Activated T-helper 1 cell treated with anti-CD3 and anti-CD28 coated beads, Interleukin-12 subunit alpha, Interleukin-12 subunit beta, Interleukin-2, Interleukin-4 antibody, amounts not matched to agents 30 ng/mL and 10 ng/mL and 1 ng/mL, durations not matched to agents 14 hours and 24 hours and 36 hours (primary cell): ENCODE measurements at places on chromosomes 6 and 20. TPM values are rescaled to one million over a fixed set of nuclear protein-coding genes. Genes with fewer than 3 reads are reported as not detected.

Gene VAPB
- 39.7 and 40.9 TPM in 2 replicates for total RNA-seq

DNA sequence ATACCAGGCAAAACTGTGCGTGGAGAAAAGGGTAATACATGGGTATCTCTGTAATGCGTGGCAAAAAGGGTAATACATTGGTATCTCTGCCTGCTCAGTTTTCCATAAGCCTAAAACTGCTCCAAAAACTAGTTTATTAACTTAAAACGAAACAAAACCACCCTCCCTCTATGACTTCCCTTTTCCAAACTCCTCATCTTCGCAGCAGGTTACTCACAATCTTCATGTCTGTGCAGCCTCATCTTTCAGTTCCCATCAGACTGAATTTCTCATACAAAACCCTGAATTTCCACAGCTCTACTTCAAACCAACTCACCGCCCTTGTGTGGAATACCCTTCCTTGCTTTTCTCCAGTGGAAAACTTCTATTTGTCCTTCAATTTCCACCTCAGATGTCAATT is 199.4 kb downstream of the PHACTR1 start:
- H3K36me3 ChIP-seq = no peaks in the 10 kb centered on the region
- H3K27me3 ChIP-seq = peaks cover 5% of the 10 kb centered on the region
- H3K4me1 ChIP-seq = no peaks in the 10 kb centered on the region
- no peak for DNase-seq
- no peak overlapping the region for H3K27ac ChIP-seq
- H3K4me3 ChIP-seq = no peak overlapping the region

Gene CLPSL2
- total RNA-seq = not detected in 2 replicates

DNA sequence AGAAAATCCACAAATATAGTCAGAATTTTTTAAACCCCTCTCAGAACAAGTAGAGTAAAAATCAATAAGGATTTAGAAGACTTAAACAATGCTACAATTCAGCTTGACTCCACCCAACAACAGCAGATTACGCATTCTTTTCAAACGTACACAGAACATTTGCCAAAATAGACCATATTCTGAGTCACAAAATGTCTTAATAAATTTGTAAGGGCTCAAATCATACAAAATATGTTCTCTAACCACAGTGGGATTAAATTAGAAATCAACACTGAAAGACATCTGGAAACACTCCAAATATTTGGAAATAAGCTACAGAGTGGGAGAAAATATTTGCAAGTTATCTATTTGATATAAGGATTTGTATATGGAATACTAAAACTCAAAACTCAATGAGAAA is 164.2 kb upstream of the AKAP12 start:
- no peak overlapping the region for H3K4me3 ChIP-seq
- H3K36me3 ChIP-seq = peaks cover 21% of the 10 kb centered on the region
- no peaks in the 10 kb centered on the region for H3K27me3 ChIP-seq
- no peak for DNase-seq
- H3K4me1 ChIP-seq = no peaks in the 10 kb centered on the region

Gene FAM217A
- total RNA-seq = not detected in 2 replicates

Gene SLC22A23
- total RNA-seq = 0.05 and 0.39 TPM in 2 replicates

DNA sequence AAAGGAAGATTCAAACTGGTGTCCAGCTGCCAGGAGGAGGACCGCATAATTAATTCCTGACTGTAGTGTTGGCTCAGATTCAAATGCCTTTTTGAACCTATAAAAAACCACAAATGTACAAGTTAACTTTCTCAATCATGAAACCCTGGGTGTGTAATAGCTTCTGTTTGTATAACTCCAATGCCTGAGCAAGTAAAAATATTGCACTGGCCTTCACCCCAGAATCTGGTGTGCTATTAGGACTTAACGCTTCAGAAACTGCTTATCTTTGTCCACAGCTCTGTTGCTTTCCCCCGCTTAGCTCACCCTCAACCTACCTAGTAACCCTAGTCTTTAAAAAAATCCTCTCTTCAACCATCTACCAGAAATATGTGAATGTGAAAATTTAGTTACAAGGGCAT is 119.1 kb upstream of the MAP7 start:
- H3K4me1 ChIP-seq = peaks cover 7% of the 10 kb centered on the region
- H3K27ac ChIP-seq = no peak overlapping the region
- no peak overlapping the region for H3K4me3 ChIP-seq
- H3K36me3 ChIP-seq = peaks cover 24% of the 10 kb centered on the region

DNA sequence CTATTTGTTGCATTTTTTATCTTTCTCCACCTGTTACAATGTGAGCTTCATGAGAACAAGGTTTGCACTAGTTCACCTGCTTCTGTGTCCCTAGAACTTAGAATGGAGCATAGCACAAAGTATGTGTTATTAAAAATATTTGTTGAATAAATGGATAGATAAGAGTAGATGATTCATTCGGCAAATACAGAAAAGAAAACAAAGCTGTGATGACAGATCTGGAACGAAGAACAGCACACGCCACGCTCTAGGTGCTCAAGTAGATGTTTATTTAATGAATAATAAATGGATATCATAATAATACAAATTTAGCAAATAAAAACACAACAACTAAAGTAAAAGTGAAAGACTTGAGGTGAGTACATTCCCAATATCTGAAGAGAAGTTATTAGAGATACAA is 273.1 kb downstream of the HAO1 start:
- H3K27me3 ChIP-seq = no peaks in the 10 kb centered on the region
- no peak overlapping the region for H3K27ac ChIP-seq
- DNase-seq = no peak

- no peak overlapping the region for H3K4me3 ChIP-seq
- no peaks in the 10 kb centered on the region for H3K36me3 ChIP-seq
- DNase-seq = no peak
- no peaks in the 10 kb centered on the region for H3K4me1 ChIP-seq
- H3K27ac ChIP-seq = no peak overlapping the region
- H3K27me3 ChIP-seq = peaks cover 4% of the 10 kb centered on the region
Observed at GRCh38 chr6:150209415-150209814, 66.6 kb downstream of the PPP1R14C start.

GRCh38 chr20:62246872-62247652 is 8.7 kb downstream of the OSBPL2 start:
- H3K4me3 ChIP-seq = no peak overlapping the region
- H3K36me3 ChIP-seq = peaks cover 4% of the 10 kb centered on the region
- H3K27ac ChIP-seq = no peak overlapping the region
- no peak for DNase-seq
- H3K27me3 ChIP-seq = no peaks in the 10 kb centered on the region

Gene C20orf141
- not detected in 2 replicates for total RNA-seq

Gene NOP56
- 863 and 897 TPM in 2 replicates for total RNA-seq

- H3K27ac ChIP-seq = peak overlapping the region; percentile 12
- no peak overlapping the region for H3K4me3 ChIP-seq
- H3K36me3 ChIP-seq = no peaks in the 10 kb centered on the region
Observed at GRCh38 chr6:44162876-44163625, 4.4 kb downstream of the CAPN11 start.

GRCh38 chr6:21905531-21905930 is 312.0 kb downstream of the SOX4 start:
- H3K4me3 ChIP-seq = no peak overlapping the region
- no peaks in the 10 kb centered on the region for H3K4me1 ChIP-seq
- no peaks in the 10 kb centered on the region for H3K36me3 ChIP-seq

Gene F13A1
- not detected in 2 replicates for total RNA-seq

Gene AKIRIN2
- total RNA-seq = 40.1 and 42.0 TPM in 2 replicates

DNA sequence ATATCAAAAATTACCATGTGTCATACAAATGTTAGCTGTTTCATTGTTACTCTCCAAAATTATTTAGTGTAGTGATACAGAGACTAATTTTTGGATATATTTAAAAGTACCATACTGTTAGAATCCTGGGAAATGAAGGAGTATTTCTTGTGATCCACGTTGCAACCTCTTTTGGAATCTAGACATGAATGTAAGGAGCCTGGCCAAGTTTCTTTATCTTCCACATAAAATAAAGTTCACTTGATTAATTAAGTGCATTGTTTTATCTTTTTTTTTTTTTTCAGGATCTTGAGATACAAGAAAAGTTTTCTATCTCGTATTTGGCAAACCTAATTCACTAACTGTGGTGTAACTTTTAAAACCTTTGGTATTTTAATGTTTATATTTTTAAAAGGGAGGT is 270.7 kb downstream of the SOX4 start:
- H3K36me3 ChIP-seq = no peaks in the 10 kb centered on the region

DNA sequence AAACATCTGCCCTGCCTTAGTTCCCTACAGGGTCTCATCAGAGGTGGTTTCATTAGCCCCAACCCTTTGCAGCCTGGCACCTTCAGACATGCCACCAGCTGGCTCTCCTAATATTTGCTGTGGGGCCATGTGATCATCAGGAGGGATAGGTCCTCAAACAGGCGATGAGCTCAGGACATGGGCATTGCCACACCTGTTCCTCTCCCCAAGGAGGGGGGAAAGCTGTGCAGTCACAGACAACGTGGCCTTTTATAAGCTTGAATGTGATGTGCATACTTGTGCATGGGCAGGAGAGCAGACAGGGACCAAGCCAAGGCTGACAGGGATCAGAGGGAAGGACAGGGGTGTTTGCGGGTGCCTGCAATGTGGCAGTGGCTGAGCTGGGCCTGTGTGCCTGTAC is 78.8 kb upstream of the ZNFX1 start:
- no peak for DNase-seq
- H3K27me3 ChIP-seq = peaks cover 18% of the 10 kb centered on the region
- no peaks in the 10 kb centered on the region for H3K36me3 ChIP-seq
- no peaks in the 10 kb centered on the region for H3K4me1 ChIP-seq
- no peak overlapping the region for H3K27ac ChIP-seq

Gene RUNX2
- total RNA-seq = 12.7 TPM in 2 replicates

DNA sequence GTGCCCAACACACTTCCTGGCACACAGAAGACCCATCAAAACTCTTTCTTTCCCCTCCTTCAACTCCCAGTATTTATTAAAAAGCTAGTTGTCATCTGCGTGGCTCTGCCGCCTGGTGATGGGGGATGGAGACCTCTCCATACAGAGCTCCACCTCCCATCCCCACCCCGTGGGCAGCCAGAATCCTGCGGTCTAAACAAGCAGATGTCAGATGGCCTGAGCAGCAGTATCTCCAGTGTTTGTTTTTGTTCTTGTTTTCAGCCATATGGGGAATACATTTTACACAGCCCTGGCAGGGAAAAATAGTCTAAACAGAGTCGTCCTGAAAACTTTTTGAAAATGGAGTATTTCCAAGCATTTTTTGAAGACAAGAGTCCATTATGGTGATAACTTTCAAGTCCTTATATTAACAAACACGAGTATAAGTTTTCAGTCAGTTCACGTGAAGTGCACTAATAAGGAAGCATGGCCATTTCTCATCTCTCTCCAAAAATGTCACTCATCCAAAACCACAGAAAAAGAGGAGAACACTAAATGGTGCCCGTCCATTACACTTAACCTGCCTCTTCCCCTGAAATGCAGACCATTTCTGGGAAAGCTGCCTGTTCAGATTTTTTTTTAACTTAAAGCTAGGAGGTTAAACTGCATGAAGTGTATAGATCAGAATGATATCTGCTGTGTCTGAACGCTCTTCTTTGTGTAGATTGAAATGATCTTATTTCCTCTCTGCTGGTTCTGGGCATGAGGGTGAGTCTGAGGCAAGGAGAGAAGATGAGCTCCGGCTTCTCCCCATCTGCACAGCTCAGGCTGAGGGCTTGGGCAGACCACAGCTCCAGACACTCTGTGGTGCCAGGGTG is 91.0 kb downstream of the TCP11 start:
- no peak overlapping the region for H3K4me3 ChIP-seq
- no peaks in the 10 kb centered on the region for H3K27me3 ChIP-seq
- no peaks in the 10 kb centered on the region for H3K36me3 ChIP-seq
- H3K4me1 ChIP-seq = peaks cover 16% of the 10 kb centered on the region

Gene DUSP15
- total RNA-seq = not detected in 2 replicates

Gene ZNF165
- total RNA-seq = 0.12 and 0.41 TPM in 2 replicates

- H3K36me3 ChIP-seq = peaks cover 2% of the 10 kb centered on the region
- H3K4me3 ChIP-seq = no peak overlapping the region
- DNase-seq = no peak
- peaks cover 3% of the 10 kb centered on the region for H3K27me3 ChIP-seq
- H3K4me1 ChIP-seq = peaks cover 25% of the 10 kb centered on the region
- H3K27ac ChIP-seq = no peak overlapping the region
Observed at GRCh38 chr6:27836141-27836782, 75.9 kb downstream of the OR2B2 start.

DNA sequence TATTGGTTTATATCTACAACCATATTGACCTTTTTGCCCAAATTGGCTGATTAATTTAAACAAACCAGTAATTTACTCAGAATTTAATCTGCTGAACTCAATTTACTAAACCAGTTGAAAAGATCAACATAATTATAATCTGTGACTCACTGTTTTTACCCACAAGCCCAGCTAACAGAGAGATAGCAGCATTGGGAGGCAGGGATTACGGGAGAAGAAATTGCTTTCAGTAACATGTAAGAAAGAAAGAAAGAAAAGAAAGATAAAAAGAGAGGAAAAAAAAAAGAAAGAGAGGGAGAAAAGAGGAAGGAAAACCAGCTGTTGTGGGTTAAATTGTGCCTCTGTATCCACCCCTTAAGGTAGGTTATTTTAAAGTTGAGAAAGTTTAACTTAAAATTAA is 13.3 kb upstream of the RHAG start:
- no peaks in the 10 kb centered on the region for H3K36me3 ChIP-seq
- H3K27ac ChIP-seq = no peak overlapping the region
- H3K27me3 ChIP-seq = no peaks in the 10 kb centered on the region
- DNase-seq = no peak
- H3K4me3 ChIP-seq = no peak overlapping the region

GRCh38 chr6:141667580-141668309 is 465.0 kb upstream of the GJE1 start:
- H3K27ac ChIP-seq = no peak overlapping the region
- no peak for DNase-seq
- no peak overlapping the region for H3K4me3 ChIP-seq
- H3K27me3 ChIP-seq = no peaks in the 10 kb centered on the region

DNA sequence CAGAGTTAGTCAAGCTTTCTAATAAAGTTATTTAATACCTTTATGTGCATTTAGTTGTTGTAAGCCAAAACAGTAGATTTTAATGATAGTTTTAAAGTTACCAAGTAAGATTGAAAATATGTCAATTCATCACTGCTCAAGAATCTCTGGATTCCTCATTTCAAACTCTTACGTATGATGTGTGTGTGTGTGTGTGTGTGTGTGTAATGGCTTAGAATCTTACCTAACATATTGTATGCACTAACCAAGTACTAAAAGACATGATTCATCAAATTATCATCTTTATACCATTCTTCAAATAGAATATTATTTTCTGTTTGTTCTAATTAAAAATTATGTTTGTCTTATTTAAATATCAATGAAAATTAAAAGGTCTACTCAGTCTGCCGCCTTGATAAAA is 41.5 kb upstream of the ZNF337 start:
- H3K27me3 ChIP-seq = no peaks in the 10 kb centered on the region
- DNase-seq = no peak
- H3K4me3 ChIP-seq = no peak overlapping the region
- H3K36me3 ChIP-seq = no peaks in the 10 kb centered on the region
- peaks cover 12% of the 10 kb centered on the region for H3K4me1 ChIP-seq
- H3K27ac ChIP-seq = no peak overlapping the region

- H3K4me1 ChIP-seq = peaks cover 22% of the 10 kb centered on the region
- no peak overlapping the region for H3K27ac ChIP-seq
- H3K27me3 ChIP-seq = no peaks in the 10 kb centered on the region
- H3K4me3 ChIP-seq = no peak overlapping the region
- H3K36me3 ChIP-seq = peaks cover 31% of the 10 kb centered on the region
Observed at GRCh38 chr6:150876598-150876997, 11.1 kb downstream of the MTHFD1L start.
